ENCODE measurements at places on chromosomes 3 and 15.

- no peak for DNase-seq
Observed at GRCh38 chr3:124960105-124960504, 25.6 kb upstream of the MUC13 start.

- no peak for DNase-seq
Observed at GRCh38 chr15:63858881-63859280, 25.1 kb upstream of the HERC1 start.

DNA sequence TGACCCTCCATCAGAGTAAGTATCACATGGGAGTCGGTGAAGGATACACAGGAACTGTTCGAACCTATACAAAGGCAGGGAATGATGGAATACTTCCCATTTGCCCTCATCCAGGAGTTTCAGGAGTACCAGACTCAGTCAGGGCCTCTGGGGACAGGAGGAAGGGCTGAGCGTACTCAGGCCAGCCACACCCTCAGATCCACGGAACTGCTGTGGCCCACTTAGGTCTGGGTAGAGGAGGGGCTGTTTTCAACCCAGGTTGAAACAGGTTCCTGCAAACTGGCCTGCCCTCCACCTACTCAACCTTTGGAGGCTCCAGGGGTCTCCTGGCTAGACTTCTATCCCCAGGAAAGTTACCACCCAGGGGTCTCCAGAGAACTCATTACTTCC is 6.7 kb upstream of the IGDCC3 start:
- DNase-seq = no peak

- DNase-seq = no peak
Observed at GRCh38 chr15:74958320-74958907, 1.8 kb upstream of the RPP25 start.
